Activated CD8-positive, alpha-beta T cell treated with anti-CD3 and anti-CD28 coated beads, Interleukin-2, amount 10 ng/mL, durations not matched to agents 7 days and 5 days (primary cell): ENCODE measurements at places on chromosomes 3 and 15. TPM values are rescaled to one million over a fixed set of nuclear protein-coding genes. Genes with fewer than 3 reads are reported as not detected.

- DNase-seq, result no peak
Measured at GRCh38 chr3:23945663-23945912, 502 bp downstream of the NR1D2 start.

GRCh38 chr15:90024406-90024805 is 23.3 kb downstream of the ZNF710 start:
- no peak for DNase-seq

DNA sequence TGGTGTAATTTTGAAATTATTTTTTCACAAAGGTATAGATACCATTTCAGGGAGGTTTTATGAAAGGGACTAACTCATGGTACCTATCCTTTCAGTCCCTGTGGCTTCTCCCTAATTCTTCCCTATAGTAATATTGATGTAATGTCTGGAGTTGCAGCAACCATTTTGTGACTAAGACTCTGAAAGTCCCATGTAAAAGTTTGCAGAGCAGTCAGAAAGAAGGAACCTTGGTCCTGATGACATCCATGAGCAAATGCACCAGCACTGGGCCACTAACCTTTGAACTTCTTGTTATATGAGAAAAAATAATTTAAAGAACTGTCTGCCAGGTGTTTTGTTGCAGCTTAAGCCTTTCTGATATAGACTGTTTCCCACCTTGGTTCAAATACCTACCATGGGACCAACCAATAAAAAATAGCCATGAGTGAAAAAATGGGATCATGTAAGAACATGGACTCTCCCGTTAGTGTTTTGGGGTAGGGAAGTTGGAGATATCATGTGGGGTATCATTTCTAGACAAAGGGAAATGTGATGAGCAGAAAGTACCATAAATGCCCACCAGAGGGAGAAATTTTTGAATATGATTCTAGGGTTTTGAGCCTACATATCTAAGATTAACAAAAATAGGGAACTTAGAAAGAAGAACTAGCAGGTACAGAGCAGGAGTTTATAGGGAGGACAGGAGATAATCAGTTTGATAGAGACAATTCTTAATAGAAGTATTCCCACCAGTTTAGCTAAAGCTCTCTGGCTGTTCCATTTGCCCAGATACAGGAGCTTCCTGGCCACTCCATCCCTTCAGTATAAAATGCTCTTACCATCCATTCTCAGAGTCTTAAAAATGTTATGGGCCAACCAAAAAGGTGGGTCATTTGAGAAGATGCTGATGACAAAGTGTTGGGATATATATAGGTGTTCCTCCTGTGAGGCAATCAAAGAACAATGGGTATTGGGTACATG is 3.4 kb upstream of the CPOX start:
- peak; percentile 30 for DNase-seq

- no peak for DNase-seq
Measured at GRCh38 chr15:68201879-68202261, 3.3 kb downstream of the CALML4 start.

DNA sequence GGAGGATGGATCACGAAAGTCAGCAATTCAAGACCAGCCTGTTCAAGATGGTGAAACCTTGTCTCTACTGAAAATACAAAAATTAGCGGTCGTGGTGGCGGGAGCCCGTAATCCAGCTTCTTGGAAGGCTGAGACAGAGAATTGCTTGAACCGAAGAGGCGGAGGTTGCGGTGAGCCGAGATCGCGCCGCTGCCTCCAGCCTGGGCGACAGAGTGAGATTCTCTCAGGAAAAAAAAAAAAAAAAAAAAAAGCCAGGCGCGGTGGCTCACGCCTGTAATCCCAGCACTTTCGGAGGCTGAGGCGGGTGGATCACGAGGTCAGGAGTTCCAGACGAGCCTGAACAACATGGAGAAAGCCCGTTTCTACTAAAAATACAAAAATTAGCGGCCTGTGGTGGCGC is 5.0 kb downstream of the EAF2 start:
- no peak for DNase-seq

GRCh38 chr15:100252779-100253417 is 88.9 kb downstream of the ADAMTS17 start:
- DNase-seq, result no peak

DNA sequence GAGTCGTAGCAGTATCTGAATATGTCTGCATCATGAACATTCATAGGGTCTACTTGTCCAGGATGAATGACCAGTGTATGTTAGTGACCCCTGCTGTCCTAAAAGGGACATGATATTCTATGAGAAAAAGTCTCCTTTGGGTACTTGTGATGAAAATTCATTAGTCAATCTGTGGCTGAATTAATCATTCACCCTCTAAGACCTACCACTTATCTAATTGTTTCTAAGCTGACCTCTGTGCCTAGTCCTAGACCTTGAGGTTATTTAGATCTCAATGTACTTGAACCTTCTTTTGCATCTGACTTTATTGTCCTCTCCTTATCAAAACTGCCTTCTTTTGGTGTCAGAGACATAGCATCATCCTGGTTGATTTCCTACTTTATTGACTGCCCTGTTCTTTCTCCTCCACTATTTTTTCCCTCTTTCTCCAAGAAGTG is 799.3 kb downstream of the DIPK2A start:
- DNase-seq, result no peak

DNA sequence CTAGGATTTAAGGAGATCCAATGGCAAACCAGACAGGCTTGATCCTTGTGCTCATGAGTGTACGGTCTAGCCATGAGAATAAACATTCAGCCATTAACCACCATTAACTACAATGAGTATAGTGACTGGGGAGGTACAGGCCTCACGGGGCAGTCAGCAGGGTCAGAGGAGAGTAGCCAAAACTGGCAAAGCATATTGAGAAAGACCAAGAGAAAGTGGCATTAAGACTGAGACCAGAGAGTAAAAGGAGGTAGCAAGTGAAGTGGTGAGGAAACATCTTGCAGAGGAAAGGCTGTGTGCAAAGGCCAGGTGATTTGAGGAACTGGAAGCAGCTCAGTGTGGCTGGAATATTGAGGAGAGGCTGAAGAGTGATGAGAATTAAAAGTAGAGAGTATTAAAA is 407.2 kb upstream of the LMCD1 start:
- no peak for DNase-seq

- no peak for DNase-seq
Measured at GRCh38 chr3:172903642-172904320, 153.3 kb downstream of the ECT2 start.

- no peak for DNase-seq
Measured at GRCh38 chr3:46878781-46879436, 1.4 kb downstream of the PTH1R start.

DNA sequence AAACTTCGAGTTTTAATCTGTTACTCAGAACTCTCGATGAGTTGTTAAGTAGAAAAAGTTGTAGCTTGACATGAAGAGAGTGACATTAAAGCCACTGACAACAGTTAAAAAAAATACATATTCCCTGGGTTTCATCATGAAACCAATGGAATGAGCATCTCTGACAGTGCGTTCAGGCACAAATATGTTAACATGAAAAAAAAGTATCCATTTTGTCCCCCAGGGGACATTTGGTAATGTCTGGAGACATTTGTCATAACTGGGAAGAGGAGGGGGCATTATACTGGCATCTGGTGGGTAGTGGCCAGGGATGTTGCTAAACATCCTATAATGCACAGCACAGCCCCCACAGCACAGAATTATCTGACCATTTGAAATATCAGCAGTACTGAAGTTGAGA is 14.8 kb upstream of the FOXP1 start:
- DNase-seq, result no peak

CACNA2D2 gene
- total RNA-seq, result 0.95 TPM

IMPDH2 gene
- 227 TPM for total RNA-seq
